Activated B cell treated with CpG ODN at 0.5 μM for 24 hours (primary cell): ENCODE measurements at places on chromosomes 13 and 19. TPM values are rescaled to one million over a fixed set of nuclear protein-coding genes. Genes with fewer than 3 reads are reported as not detected.

- no peak for DNase-seq
Observed at GRCh38 chr19:35932291-35932936, 3.8 kb upstream of the LRFN3 start.

DNA sequence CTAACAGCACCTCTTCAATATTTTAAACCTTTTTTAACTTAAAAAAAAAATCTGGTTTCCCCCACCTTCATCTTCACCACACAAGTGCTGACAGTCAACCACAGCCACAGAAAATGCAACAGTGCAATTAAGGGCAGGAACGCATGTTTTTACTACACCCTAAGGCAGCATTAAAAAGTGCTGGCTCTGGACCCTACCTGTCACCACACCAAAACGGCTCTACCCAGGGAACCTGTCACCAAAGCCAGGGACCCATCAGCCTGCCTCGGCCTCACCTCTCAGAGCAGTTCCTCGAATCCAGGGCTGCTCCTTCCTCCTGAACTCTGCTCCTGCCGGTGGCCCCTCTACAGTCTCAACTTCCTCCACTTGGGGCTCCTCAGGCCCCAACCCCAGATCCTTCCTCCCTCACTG lies 22.5 kb upstream of the SLC35E1 start:
- DNase-seq: no peak

- DNase-seq: no peak
Observed at GRCh38 chr19:1566392-1567115, 1.6 kb downstream of the MEX3D start.

- no peak for DNase-seq
Observed at GRCh38 chr19:46610851-46611770, 10.0 kb downstream of the CALM3 start.

The RYR1 gene
- 4.1 and 5.1 TPM in 2 replicates for total RNA-seq

The RNF113B gene
- total RNA-seq: not detected in 2 replicates

The C19orf44 gene
- 5.9 and 7.1 TPM in 2 replicates for total RNA-seq
